Head of caudate nucleus (tissue), 42 donors: ENCODE measurements at places on chromosomes 3 and 15.

DNA sequence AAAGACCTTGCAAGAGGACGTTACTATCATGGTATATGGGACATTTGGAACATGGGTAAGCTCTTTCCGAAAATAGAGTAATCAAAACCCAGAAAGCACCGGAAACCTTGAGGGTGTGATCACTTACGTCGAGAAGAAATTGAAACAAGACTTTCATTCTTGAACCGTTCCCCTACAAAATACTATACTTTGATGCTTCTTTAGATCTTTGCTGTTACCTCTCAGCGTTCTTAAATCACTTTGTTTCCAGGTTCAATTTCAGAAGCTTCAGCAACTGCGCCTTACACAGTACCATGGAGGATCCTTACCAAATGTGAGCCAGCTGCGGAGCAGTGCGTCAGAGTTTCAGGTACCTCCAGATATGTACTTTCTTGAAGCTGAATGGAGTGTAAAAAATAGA is 10.1 kb downstream of the CRTC3 start:
- no peak for DNase-seq

DNA sequence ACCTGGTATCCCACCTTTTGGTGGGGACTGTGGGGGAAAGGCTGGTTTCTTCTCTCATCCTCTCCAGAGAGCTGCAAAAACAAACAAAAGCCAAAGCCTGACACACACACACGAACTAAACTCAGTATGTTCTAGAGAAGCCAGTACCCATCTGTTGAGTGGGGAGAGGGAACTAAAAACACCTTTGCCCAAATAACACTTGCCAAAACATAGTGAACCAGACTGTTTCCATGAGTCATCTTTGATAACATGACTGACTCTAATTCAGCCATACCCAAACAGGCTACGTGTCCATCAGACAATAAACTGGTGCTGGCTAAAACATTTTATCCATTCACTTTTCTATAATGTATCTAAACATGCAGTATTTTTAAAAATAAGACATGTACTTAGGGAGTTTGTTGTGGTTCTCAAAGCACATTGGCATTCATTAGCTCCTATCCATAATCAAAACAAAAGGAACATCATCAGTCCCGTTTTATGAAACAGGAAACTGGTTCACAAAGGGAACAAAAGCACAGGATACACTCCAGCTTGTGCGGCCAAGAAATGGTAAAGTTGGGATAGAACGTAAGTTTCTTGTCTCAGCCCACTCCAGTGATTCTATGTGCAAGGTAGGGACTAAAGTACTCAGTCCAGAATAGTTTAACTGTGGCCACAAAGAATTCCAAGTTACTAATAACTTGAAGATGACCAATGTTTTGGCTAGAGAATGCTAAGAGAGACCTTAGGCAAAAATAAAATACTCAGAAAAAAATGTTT is 16.1 kb downstream of the LYSMD2 start:
- DNase-seq = no peak

DNA sequence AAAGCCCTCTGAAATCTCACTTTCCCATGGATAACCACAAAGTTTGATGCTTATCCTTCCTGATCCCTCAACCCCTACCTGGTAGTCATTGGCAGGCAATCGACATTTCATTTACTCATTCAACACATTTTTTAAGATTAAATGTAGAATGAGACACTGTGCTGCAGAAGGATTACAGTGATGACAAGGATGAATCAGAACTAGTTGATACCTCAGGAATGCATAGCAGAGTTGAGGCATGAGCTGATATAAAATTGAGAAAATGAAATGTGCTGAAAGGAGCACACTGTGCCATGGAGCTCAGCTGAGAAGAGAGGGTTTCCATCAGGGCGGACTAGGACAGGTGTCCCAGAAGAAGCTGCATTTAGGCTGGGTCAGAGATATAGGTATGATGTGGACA is 48.9 kb upstream of the ACTL6A start:
- no peak for DNase-seq

- DNase-seq = no peak
Measured at GRCh38 chr3:50369012-50369670, 9.8 kb upstream of the TMEM115 start.

DNA sequence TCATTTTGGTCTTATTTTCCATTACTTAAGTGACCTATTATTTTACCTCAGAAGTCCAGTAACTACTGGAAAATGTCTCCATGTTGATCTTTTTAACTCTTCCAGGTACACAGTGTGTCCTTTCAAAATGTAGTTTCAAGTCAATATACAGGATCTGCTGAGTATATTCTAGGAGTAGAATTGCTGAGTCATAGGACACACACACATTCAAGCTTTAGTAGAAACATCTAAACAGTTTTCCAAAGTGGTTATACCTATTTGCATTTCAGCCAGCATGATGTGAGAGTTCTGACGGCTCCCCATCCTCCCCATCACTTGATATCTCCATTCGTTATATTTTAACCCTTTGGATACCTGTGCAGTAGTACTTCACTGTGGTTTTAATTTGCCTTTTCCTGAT is 271.9 kb downstream of the MCTP2 start:
- no peak for DNase-seq

GRCh38 chr3:172268868-172269267 is 179.4 kb downstream of the GHSR start:
- no peak for DNase-seq

- DNase-seq = no peak
Measured at GRCh38 chr15:33757516-33758232, 210.6 kb upstream of the CHRM5 start.

DNA sequence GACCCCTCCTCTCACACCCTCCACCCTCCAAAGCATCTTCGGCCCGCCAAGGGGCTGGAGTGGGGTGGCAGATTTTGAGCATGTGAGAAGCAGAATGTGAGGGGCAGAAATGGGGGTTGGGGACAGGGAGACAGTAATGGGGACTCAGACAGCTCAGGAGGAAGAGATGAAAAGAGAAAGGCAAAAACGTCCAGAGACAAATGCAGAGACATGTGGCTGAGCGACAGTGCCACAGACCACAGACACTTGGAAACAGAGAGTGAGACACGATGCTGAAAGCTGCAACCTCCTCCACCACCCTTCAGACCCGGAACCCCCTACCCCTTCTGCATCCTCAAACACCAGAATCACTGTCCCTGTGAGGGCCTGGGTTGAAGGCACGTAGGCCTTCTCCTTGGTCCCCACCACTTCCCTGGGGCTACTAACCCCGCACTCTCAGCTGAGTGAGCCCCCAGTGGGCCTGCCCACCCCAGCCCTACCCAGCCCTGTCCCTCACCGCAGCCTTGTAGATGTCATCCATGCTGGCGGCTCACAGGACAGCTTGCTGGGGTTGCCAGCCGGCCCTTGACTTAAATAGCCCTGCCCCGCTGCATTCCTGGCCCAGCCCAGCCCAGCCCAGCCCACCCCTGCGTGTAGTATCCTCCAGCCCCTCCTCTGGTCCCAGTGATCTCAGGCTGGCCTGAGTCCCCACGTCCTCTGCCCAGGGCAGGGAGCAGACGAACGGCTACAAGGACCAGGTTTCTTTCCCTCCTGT is at the start of gene TNNC1:
Gene TNNC1 (minus strand): TSS at position 546 of the 754 bp plus-strand sequence. CDS start 26 bp downstream, at position 520.
- no peak for DNase-seq

- peak; percentile 73 for DNase-seq
Measured at GRCh38 chr3:196639483-196640296, at the start of gene NRROS. Gene NRROS, plus strand, starts transcription at chr3:196639694. Its CDS starts 14,846 bp downstream, at chr3:196654540.
